ENCODE measurements at places on chromosomes 12 and 14. TPM values are rescaled to one million over a fixed set of nuclear protein-coding genes. Genes with fewer than 3 reads are reported as not detected.

The NPFF gene
- not detected for total RNA-seq

The CMA1 gene
- total RNA-seq = not detected

The COX14 gene
- 72.6 TPM for total RNA-seq

The BMAL2 gene
- total RNA-seq = 15.7 TPM

The MAPK1IP1L gene
- total RNA-seq = 99.0 TPM

The DPPA3 gene
- total RNA-seq = not detected

The PRH2 gene
- total RNA-seq = not detected

The KRT74 gene
- not detected for total RNA-seq

The CPSF6 gene
- total RNA-seq = 59.7 TPM

The KLRB1 gene
- total RNA-seq = not detected

The PRKD1 gene
- total RNA-seq = 3.0 TPM

The AQP6 gene
- total RNA-seq = not detected

The HRK gene
- 1.1 TPM for total RNA-seq

The DNAJC22 gene
- 18.4 TPM for total RNA-seq

The SLC38A6 gene
- total RNA-seq = 20.2 TPM

The OR4L1 gene
- not detected for total RNA-seq

The KLRF1 gene
- not detected for total RNA-seq
